ENCODE measurements at places on chromosomes 6 and 20.

- DNase-seq = no peak
Measured at GRCh38 chr6:35094183-35094582, 47.0 kb downstream of the TCP11 start.

- DNase-seq = peak; percentile 80
Measured at GRCh38 chr6:109705258-109705657, 14.2 kb downstream of the FIG4 start.

- no peak for DNase-seq
Measured at GRCh38 chr6:19322691-19323485, 514.3 kb upstream of the ID4 start.

DNA sequence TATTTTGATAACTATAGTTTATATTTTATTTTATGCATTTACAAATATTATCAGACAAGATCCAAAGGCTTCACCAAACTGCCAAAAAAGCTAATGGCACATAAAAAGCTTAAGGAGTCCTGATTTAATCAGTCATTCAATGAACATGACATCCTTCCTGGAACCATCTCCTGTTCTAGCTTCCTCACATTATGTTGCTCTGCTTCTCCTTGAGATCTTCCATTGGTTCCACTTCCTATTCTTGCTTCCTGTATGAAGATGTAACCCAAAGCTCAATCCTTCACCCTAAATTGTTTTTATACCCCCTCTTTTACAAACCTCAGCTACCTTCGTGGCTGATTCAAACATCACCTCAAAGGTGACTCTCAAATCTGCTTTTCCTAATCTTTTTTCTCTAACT lies 4.5 kb upstream of the BRD2 start:
- DNase-seq = no peak

- DNase-seq = no peak
Measured at GRCh38 chr6:68326762-68327161, 308.3 kb upstream of the ADGRB3 start.

- DNase-seq = no peak
Measured at GRCh38 chr20:20012541-20012940, 4.6 kb upstream of the NAA20 start.

- no peak for DNase-seq
Measured at GRCh38 chr20:35319192-35319870, 27.1 kb upstream of the FAM83C start.

- DNase-seq = no peak
Measured at GRCh38 chr6:76719449-76719848, 647.0 kb upstream of the IMPG1 start.

GRCh38 chr6:91608428-91608827 lies 1021.6 kb upstream of the MAP3K7 start:
- no peak for DNase-seq

- DNase-seq = no peak
Measured at GRCh38 chr6:116812051-116812650, 16.7 kb downstream of the GPRC6A start.

DNA sequence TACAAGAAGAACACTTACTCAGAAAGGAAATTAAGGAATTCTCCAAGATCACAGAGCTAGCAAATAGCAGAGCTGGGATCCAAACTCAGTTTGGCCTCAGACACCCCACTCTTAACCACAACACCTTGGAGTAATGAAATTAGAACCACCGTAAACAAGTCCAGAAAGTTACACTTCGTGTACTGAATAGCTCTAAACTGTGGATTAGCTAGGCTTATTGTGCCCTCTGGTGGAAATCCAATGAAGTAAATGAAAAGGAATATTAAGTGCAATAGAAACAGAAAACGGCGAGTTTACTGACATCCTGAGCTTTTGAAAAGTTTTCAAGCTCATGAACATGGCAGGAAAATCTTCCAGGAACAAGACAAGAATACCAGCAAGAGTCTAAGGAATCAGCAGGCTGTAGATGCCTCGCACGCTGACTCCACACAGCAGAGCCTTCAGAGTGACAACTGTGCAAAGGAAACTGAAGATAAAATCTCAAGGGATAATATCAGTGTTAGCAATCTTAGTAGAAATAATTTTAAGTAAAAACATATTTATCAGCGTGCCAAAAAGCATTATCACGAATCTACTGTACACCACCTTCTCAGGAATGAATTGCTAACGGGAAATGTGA lies 34.6 kb downstream of the FBXO5 start:
- DNase-seq = no peak

GRCh38 chr6:69913361-69913760 lies 47.0 kb downstream of the COL19A1 start:
- DNase-seq = no peak

DNA sequence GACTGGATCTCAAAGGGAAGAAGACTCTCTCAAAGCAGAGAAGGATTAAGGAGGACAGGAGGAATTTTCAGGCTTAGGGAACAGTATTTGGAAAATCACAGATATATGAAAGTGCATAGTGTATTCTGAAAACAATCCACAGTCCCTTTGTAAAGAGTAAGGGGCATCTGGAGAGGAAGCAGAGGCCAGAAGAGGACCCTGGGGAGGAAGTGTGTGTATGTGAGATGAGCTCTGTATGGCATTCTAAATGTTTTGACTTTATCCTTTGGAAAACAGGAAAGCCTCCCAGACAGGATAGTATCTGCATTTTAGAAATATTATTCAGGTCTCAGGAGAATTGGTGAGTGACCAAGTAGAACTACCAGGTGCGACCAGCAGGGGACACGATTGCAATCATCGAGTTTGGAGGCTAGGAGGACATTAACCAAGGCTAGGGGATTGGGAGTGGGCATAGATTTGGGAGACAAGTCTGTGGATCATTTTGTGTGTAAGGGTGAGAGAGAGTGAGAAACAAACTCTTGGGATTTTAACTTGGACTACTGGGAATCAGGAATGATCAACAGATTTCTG lies 38.3 kb upstream of the FAM184A start:
- DNase-seq = no peak

DNA sequence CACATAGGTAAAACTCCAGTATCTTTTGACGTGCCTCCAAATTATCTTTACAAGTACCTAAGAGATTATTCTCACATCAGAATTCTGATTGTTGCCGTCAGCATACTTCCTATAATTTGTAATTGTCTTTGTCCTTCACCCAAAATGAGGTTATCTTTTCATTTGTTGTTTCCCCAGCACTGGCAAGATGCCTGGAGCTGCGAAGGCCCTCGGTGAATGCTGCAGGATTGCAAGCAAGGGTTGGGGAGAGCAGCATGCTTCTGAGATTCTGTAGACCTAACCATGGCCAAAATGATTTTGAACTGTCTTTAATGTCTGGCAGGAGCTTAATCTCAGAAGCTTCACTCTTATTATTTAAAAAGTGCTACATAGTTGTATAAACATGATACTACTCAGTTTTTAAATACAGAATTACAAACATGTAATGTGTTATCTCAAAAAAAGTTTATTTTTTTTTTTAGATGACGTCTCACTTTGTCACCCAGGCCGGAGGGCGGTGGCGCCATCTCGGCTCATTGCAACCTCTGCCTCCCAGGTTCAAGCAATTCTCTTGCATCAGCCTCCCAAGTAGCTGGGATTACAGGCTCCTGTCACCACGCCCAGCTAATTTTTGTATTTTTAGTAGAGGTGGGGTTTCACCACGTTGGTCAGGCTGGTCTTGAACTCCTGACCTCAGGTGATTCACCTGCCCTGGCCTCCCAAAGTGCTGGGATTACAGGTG lies 88.7 kb downstream of the ELOVL5 start:
- DNase-seq = no peak

DNA sequence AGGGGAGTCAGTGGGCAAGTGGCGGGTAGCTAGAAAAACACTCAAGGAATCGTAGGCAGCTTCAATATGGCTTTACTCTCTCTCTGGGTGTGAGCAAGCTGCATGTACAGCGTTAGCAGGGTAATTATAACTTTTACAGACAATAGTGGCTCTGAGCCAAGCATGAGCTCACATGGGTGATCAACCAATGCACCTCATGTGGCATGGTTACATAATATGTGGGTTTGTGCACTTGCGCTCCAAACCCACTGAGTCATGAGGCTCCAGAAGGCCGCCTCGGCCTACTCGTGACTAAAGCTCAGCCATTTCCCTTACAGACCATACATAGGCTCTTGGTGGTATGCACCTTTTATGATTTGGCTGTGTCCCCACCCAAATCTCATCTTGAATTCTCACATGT lies 78.4 kb upstream of the FBXL4 start:
- DNase-seq = no peak

- DNase-seq = no peak
Measured at GRCh38 chr6:3844097-3844463, 5.1 kb upstream of the FAM50B start.

GRCh38 chr6:113004470-113005270 lies 657.5 kb downstream of the RFPL4B start:
- DNase-seq = no peak

GRCh38 chr6:10558565-10558964 lies 37.4 kb downstream of the GCNT2 start:
- DNase-seq = no peak

DNA sequence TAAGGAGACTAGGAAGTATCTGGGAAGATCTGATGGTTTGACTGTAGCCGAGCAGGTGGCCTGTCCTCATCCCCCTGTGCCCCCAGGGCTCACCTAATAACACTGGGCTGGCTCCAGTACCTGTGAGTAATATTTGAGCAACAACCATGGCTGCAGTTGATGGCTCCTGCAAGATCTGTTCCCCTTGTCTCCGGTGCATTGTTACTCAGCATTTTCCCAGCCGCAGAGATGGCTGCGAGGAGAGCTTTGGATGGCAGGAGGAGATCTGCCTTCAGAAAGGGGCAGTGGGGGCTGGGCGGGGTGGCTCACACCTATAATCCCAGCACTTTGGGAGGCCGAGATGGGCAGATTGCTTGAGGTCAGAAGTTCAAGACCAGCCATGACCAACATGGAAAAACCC lies 39.3 kb downstream of the PTK7 start:
- DNase-seq = no peak

DNA sequence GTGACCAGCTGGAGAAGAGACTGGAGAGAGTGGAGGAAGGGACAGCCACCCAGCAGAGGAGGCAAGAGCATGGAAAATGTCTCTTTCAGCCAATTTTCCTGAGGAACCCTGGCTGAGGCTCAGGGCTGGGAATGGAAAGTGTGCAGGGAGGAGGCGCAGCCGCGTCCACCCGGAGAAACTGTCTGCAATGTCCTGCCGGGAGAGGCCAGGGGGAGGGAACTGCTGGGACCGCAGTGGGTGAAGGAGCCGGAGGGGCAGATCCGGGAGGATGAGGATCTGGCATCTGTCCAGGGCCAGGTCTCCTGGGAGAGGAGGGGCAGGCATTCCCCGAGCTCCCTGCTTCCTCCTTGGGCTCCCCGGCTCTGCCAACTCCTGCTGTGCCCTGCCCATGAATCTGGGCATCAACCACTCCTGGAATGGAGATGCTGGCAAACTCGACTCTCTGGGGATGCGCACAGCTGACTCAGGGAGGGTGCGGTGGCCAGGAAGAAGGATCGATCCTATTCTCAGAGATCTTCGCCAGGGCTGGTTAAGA lies 17.4 kb upstream of the HM13 start:
- no peak for DNase-seq

- no peak for DNase-seq
Measured at GRCh38 chr6:140537834-140538705, 1163.6 kb upstream of the CITED2 start.

DNA sequence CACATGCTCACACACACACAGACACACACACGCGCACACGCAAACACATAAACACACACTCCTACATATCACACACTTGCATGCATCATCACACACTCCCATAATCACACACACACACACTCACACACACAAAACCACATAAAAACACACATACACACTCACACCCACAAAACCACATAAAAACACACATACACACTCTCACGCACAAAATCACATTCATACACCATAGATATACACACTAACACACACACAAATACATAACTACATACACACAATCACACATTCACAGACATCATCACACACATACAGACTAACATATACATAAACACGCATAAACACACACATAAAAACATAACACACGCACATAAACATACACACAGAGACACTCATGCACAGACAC lies 57.8 kb upstream of the QKI start:
- DNase-seq = no peak

GRCh38 chr6:89242574-89243330 lies 25.6 kb upstream of the GABRR1 start:
- no peak for DNase-seq

DNA sequence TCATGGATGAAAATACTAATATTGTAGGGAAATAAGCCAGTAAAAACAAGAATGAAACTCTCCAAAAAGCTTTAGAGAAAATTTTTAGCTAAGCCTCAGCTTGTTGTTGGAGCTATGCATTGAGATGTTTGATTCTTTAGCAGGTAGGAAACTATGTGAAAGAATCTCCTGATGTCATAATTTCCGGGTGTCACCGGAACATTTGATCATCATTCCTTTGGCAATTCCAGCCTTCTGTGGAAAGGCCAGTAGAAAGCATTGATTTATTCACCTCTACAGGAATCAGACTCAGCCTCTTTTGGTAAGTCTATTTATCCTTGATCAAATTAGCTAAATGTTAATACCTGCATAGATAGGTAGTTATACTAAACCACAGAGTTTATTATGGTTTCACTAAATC lies 9.5 kb downstream of the FAM229B start:
- DNase-seq = no peak

DNA sequence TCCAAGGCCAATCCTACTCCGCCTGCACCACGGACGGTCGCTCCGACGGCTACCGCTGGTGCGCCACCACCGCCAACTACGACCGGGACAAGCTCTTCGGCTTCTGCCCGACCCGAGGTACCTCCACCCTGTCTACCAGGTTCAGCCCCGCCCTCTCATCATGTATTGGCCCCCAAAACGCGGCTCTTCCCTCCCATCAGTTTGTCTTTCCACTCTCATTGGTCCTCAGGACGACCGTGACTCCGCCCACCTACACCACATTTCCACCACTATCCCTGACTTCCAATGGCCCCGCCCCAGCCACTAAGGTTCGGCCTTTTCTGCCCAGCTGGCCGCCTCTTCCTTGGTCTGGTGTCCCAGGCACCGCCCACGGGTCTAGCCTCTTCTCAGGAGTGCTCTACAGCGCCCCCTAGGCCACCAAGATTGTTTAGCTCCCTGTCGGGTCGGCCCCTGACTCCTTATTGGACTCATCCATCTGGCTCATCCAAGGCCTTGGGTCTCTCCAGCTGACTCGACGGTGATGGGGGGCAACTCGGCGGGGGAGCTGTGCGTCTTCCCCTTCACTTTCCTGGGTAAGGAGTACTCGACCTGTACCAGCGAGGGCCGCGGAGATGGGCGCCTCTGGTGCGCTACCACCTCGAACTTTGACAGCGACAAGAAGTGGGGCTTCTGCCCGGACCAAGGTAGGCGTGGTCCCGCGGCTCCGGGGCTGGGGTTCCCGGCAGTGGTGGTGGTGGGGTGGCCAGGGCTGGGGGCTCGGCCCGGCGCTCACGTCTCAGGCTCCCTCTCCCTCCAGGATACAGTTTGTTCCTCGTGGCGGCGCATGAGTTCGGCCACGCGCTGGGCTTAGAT lies 3.1 kb downstream of the MMP9 start:
- peak; percentile 58 for DNase-seq

- no peak for DNase-seq
Measured at GRCh38 chr20:33896509-33896908, 85.4 kb downstream of the CHMP4B start.

GRCh38 chr20:17753516-17753915 lies 53.8 kb downstream of the BANF2 start:
- DNase-seq = no peak

Data from left lobe of liver (tissue), 2 donors.